Stimulated activated naive CD4-positive, alpha-beta T cell treated with Interleukin-2 at 50 U/mL for 16 hours (primary cell): ENCODE measurements at places on chromosomes 6 and 20.
A peak's percentile ranks its signal among the peaks of the same experiment; 100 is the strongest.

- no peak for DNase-seq
Measured at GRCh38 chr6:36794713-36795065, 44.6 kb downstream of the CPNE5 start.

DNA sequence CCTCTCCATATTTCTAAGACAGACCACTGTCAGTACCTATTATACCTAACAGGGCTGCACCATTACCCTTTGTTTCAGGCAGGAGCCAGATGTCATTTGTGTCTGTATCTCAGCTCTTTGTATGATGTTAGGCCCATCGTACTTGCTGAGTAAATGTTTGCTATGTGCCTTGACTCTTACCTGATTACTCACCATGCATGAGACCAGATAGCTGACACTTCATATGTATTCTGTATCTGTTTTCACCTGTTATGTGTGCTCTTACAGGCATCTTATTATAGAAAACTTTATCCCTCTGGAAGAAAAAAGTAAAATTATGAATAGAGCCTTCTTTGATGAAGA is 31.7 kb upstream of the ASXL1 start:
- DNase-seq: no peak

- DNase-seq: no peak
Measured at GRCh38 chr20:63835021-63835858, 4.2 kb upstream of the ZBTB46 start.

- DNase-seq: no peak
Measured at GRCh38 chr20:14838663-14839628, 501.5 kb upstream of the FLRT3 start.

GRCh38 chr6:26543953-26544352 is 5.8 kb downstream of the HMGN4 start:
- DNase-seq: no peak

- DNase-seq: no peak
Measured at GRCh38 chr20:60565083-60565482, 606.9 kb downstream of the CDH26 start.

GRCh38 chr6:73234733-73235132 is 9.4 kb upstream of the KHDC1L start:
- no peak for DNase-seq

- no peak for DNase-seq
Measured at GRCh38 chr20:2814587-2815051, at the start of gene C20orf141. C20orf141 (plus strand) TSS chr20:2814987; CDS start chr20:2815185, 198 bp downstream.

DNA sequence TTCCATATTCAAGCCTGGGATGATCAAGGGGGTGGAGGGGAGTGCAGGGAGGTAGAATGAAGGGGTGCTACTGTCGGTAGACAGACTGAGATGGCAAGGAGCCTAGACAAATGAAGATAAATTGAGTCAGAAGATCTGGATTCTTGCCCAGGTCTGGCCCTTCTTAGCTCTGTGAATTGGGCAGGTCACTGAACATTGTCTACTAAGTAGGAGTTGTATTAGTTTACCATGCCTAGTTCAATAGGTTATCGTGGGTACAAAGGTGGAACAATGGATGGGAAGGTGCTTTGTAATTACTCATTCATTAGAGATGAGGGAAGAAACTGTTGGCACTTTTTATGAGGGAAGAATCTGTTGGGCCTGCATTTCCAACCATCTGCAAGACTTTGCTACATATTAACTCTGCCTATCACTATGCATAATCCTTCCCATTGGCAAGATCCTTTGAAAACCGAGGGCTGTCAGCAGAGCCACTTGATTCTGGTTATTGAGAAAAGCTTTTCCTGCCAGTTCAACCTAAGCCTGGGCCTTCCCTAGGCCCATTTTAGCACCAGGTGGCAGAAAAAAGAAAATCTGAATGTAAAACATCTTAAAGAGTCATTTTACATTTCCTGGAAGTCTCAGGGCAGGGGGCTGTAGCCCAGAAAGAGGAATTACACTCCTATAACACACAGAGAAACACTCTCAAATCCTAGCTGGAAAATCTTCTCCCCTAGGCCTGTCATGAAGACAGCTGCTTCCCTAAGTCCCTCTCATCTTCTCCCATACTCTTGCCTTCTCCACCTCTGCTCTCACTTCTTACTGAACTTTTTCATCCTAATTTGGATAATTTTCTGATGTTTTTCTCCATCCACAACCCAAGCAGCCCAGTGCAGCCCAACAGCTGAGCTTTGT is 103.5 kb downstream of the CD24 start:
- DNase-seq: no peak

DNA sequence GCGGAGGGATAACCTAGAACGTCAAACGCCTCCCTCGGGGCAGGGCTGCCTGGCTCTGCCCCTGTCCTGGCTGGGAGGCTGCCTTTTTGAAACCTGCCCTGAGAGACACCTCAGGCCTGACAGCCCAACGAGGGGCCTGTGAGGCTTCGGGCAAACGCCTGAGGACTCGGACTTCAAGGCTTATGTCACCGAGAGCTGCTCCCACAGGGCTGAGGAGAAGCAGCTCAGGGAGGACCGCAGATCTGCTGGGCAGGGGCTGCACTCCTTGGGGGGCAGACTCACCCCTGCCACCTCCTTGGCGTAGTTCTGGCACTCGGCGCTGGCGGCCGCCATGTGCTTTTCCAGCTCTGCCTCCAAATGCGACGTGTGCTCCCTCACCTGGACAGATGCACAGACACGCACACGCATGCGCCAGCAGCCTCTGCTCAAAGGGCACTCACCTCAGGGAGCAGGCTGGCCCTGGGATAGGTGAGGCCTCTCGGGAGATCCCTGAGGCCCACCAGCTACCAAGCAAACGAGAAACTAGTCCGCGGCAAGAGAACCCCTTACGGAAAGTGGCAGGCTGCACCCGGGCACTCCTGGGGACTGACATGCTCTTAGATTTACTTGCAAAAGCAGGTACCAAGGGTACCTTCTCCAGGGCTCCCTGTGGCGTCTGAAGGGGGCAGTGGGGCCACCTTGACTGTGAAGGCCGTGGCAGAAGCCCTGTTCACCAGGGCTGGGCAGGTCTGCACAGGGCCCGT is 49.6 kb downstream of the DSTN start:
- no peak for DNase-seq

DNA sequence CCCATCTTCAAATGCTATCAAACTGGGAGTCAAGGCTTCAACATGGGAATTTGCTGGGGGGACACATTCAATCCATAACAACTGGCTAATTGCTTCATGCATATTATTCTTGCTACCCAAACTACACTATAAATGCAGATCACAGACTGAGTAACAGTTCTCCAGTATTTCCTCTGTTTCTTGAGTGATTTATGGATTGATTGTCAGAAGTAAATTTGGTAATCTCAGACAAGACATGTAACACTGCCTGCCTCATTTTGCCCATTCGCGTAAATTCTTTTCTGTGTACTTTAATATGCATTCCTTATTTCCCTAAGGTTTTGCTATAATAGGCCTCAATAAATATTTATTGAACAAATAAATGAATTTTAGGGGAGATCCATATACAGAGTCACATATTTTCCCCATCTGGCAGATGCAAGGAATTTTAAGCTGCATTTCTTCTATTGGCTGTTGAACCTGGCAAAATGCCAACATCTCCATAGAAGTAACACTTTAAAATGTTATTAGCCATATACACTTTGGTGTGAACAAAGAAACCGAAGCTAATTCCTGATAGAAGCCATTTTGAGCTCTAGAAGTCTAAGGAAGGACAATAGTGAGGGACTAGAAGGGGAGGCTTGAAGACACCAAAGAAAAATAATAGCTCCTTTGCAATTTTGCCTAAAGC is 98.2 kb downstream of the QRSL1 start:
- DNase-seq: no peak

GRCh38 chr6:154319231-154319858 is 37.3 kb downstream of the IPCEF1 start:
- no peak for DNase-seq

DNA sequence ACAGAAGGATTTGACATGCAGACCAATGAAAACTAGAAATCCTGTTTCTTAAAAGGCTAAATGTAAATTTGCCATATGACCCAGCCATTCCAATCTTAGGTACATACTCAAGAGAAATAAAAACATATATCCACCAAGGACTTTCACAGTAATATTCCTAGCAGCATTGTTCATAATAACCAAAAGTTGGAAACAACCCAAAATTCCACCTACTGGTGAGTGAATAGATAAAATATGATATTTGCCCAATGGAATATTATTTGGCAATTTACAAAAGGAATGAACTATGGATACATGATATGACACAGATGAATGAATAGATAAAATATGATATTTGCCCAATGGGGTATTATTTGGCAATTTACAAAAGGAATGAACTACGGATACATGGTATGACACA is 22.7 kb downstream of the MTCL3 start:
- no peak for DNase-seq

GRCh38 chr6:121881974-121882667 is 446.7 kb downstream of the GJA1 start:
- no peak for DNase-seq

DNA sequence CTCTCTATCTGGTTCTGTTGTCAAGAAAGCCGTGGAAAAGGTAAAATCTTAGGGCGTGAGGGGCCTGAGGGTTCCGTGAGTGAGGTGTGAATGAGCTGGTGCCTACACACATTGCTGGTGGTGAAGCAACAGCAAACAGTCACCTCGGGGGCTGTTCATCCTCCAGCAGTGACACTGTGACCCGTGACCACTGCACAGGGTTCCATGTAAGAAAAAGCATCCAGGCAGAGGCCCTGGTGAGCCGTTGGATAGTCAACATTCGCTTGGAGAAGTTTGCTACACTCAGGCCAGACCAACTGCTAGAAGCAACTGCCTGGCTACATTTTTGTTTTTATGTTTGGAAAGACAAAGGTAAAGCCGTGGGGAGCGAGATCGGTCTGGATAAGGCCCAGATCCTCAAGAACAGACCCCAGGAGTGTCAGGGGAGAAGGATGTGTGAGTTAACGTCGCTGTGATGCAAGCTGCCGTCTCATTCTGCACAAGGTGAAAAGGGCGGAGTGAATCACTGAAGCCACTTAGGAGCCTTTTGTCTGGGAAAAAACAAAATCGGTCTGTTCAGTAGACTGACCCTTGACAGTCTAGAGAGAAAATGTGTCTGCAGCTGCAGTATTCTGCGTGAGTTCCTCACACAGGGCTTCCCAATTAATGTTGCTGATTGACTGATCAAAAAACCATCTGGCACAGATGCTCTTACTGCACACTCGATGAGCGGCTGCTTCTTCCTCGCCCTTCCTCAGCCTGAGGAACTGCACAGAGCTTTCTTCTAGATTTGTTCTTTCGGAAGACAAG is 404.0 kb downstream of the SMOC2 start:
- DNase-seq: no peak

- peak; percentile 64 for DNase-seq
Measured at GRCh38 chr6:169723200-169723909, 945 bp downstream of the PHF10 start.

GRCh38 chr20:48308882-48309281 is 518.9 kb downstream of the PREX1 start:
- no peak for DNase-seq

DNA sequence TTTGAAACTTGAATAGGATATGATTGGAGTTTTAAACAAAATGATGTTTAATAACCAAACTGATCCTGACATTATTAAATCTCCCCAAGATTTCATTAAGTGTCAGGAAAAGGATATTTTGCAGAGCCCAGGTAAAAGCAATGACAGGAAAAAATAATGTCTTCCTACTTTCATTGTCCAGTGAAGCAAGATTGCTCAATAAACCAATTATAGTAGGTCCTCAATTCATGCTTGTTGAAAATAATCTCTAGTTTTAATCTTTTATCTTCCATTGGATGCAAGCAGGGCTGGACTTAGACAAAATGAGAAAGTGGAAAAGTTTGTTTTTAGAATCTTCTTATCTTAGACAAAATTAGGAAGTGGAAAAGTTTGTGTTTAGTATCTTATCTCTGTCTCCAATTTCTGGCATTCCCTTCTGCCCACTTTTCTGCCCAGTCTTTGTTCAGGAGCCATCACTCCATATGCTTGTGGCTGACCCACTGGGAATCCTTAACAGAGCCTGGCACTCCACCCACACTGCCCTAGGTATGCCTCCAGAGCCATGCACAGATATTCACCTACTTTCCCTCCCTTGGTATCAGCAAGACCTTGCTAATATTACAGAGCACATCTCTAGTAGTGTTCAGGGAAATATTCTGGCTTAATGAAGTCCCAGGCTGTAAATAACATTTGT is 57.0 kb upstream of the CARMIL1 start:
- no peak for DNase-seq

DNA sequence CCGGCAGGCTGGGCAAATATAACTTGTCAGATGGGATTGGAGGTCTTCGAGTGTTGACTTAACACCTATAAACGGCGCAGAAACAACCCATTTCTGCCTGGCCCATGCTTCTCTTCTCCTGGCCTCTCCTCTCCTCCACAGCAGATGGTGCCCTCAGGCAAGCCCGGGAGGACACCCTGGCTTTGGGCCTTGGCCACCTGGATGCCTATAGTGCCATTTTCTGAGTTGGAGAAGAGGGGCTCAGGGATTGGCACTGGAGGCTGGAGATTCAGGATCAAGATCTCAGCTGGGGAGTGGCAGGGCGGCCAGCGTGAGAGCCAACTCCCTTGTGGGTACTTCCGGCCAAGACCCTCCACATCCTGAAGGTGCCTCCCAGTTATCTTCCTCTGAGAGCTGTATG is 211.9 kb upstream of the PMEPA1 start:
- no peak for DNase-seq

GRCh38 chr6:28239636-28240035 is 12.4 kb downstream of the ZKSCAN4 start:
- DNase-seq: no peak

GRCh38 chr20:64166721-64167615 is 2.7 kb downstream of the MYT1 start:
- no peak for DNase-seq

DNA sequence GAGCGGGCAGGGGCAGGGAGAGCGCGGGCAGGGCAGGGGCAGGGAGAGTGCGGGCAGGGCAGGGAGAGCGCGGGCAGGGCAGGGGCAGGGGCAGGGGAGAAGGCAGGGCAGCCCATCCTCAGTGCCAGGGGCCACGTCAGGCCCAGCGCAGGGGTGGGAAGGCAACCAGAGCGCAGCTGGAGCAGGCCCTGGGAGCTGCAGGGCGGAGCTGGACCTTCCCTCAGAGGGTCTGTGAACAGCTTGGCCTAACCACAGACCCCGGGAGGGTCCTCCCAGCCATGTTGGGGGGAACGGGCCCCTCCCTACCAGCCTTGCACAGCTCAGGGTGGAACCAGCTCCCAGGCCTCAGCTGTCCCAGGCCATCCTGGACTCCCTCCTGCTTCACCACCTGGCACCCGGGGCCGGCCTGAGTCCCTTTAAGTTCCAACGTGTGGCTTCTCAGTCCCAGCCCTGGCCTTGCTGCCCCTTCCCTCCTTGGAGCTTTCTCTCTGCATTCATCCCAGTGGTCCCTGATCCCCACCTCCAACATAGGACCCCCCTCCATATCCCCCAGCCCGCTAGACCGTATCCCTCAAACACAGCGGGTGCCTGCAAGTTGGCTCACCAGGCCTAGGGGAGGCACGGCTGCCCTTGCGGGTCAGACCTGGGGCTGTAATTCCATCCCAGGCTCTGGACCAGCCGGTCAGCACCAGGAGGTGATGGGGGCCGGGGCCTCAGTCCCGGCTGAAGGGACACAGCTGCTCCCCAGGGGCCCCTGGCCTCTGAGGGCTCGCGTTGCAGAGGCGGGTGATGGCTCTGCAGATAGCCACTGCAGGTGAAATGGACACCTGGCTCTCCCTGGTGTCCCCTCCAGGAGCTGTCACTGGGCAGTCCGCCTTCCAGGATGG is 5.6 kb upstream of the ZBTB46 start:
- DNase-seq: no peak

- DNase-seq: no peak
Measured at GRCh38 chr6:13091192-13091591, 237.1 kb downstream of the TBC1D7 start.
